ENCODE measurements at places on chromosomes 5 and 9.

DNA sequence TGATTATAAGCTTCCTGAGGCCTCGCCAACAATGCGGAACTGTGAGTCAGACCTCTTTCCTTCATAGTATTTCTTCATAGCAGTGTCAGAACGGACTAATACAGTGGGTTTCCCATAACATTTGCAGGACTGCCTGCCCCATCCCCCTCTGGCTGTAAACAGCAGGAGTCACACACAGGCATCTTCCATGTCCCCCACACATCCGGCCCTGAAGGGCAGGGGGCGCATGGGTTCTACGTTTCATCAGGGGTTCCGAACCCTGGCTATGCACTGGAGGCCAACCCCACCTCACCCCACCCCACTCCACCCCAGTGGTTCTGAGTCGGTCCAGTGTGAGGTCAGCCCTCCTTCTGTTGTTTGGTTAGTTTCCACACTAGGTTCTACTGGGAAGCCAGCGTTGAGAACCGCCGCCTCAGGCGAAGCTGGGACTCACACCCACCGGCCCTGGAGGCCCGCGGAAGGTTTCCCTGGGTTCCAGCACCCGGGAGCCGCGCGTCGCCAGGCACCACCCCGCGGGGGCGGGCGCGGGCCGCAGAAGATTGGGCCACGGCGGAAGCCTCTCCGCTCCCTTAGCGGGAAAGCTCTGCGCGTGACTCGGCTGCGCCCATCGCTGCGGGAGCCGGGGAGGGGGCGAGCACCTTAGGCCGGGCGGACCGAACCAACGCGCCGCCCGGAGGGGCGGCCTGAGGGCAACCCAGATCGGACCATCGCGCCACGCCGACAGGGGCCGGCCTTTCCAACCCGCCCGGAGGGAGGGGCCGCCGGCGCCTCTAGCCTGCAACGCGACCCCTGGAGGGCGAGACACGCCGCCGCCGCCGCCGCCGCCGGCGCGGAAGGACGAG is at the start of gene RUSC2:
Gene RUSC2 (plus strand): TSS at position 799 of the 842 bp plus-strand sequence. CDS start 56,411 bp downstream, outside the sequence.
- peak; percentile 82 for DNase-seq

DNA sequence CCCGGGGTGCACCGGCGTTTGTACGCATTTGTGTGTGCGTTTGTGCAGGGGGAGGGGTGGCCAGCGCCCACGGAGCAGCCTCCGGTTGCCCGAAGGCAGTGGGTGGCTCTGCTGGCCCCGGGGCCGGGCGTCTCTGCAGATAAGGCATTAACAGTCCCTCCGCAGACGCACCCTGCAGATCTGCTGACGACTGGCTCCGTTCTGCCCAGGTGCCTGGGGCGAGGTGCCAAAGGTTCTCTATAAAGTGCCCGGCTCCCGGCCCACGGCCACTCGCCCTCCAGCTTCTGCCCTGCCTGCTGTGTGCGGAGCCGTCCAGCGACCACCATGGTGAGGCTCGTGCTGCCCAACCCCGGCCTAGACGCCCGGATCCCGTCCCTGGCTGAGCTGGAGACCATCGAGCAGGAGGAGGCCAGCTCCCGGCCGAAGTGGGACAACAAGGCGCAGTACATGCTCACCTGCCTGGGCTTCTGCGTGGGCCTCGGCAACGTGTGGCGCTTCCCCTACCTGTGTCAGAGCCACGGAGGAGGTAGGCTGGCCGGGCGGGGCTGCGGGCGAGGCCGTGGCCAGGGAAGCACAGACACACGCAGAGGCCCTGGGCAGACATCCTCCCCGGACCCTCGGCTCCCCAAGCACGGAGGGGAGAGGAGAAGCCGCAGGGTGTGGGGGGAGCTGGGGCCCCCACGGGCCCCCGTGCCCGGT is at the start of gene SLC6A19:
Gene SLC6A19 (plus strand): TSS at position 269 of the 699 bp plus-strand sequence. CDS start 56 bp downstream, at position 325.
- DNase-seq: no peak

DNA sequence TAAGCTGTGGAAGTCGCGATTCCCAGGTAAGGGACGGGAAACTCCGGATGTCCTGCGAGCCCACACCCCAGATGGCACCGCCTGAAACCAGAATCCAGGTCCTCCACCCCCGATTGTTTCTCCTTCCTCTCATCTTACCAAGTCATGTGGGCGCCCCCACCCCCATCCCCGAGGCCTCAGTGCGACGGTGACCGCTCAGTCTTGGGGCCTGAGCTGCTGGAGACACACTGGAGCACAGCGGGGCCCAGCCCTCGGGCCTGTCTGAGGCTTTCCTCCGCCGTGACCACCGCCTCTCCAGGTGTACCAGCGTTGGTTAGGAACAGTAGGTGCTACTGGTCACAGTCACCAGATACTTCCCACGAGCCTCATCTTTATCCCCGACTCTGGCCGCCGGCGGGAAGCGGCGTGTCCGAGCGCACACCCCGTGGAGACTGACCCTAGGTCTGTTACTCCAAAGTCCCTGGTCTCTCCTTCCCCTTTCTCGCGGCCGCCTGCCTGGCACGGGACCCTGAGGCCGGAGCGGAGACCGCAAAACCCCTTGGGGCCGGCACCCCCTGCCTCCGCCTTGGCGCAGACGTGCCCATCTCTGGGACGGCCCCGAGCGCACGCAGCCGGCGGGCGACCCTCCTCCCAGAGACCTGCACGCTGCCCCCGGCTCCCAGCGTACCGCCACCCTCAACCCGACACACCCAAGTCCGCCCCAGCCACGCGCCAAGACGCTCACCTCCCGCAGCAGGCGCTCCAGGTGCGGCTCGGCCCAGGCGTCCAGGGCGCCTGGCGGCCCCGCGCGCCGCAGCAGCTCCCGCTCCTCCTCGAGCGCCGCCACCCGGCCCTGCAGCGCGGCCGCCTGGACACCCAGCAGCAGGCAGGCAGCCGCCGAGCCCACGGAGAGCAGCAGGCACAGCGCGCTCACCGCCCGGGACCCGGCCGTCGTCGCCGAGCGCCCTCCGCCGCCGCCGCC is 733 bp downstream of the COL23A1 start:
- DNase-seq: no peak

DNA sequence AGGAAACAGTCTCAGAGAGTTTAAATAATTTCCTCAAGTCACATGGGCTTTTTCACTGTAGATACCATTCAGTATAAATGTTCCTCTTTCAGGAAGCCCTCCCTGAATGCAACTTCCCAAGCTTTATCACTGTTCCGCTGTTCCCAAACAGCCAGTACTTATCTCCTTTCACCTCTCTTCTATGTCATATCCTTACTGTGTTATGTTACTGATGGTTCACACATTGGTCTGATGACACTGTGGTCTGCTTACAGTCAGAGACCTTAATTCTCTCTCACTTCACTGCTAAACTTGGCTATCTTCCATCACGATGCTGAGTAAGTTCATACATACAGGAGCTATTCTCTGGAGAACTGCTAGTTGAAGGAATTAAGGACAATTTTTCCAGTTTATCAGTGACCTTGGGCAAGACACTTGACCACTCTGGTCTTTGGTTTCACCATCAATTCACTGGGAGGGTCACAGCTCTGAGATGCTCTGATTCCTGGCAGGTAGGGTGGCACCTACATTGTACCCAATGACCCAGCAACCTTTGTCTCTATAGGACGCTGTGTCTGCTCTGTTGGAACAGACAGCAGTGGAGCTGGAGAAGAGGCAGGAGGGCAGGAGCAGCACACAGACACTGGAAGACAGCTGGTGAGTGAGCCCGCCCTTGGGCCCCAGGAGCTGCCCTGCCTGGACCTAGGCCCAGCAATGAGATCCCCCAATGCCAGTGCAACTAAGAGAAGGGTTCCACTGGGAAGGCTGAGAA is 42.1 kb upstream of the RARS1 start:
- no peak for DNase-seq

GRCh38 chr9:22055090-22055489 is 46.0 kb upstream of the CDKN2B start:
- DNase-seq: no peak

DNA sequence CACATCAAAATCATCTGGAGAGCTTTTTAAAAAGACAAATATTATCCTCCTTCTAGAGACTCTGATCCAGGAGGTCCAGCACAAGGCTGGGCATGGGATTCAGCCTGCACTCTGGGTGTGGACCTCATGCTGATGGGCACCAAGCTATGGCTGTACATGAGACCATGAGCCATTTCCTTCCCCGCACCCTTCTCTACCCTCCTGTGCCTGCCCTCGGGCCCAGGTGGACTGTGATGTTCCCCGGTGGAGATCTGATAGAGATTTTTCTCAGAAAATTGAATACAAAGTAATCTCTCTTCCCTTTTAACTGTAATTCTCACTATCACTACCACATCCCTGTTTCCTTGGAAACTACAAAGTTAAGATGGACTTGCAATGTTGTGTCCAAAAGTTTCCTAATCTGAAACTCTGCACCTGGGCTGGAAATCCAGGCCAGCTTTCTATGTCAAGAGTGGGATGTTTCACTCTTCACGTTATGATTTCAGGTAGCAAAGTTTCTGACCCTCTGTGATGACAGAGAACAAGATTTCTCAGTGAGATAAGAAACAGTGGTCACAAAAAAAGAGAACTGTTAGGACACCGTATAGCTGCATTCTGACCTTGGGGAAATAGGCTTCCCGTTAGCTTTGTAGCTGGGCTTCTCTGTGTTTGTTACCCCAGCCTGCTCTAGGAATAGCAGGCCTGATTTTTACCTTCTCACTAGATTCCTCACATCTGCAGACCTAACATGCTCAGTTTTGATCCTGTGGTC is 11.5 kb downstream of the SFXN1 start:
- DNase-seq: no peak

DNA sequence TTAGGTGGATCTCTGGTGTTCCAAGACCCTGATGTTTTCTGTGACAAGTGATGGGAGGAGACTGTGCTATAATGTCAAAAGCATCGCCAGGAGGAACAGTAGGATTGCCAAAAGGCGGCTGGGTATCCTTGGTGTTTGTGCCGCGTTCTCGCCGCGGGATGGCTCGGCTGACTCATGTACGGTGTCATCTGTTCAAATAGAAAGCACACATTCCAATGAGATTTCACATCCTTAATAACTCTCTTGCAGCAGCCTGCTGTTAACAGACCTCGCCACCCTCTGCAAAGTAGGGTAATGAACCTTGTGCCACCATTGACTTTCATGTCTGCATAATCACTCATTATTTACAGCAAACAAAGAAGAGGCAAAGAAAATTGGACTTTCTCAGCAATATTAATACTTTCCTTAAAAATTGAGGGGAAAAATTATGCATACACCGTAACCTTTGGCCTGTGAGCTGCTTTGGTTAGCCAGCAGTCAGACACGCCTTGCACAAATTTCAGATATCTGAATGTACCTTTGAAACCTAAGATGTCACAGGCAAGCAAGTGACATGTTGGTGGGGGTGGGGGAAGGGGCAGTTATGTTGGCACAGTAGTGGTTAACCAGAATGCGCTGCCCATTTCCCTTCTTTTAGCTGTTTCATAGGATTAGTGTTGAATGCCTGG is 289.4 kb downstream of the EFNA5 start:
- no peak for DNase-seq

- no peak for DNase-seq
Measured at GRCh38 chr9:137313956-137314560, 12.0 kb upstream of the NRARP start.

- DNase-seq: no peak
Measured at GRCh38 chr9:109908459-109909390, 128.7 kb downstream of the PALM2AKAP2 start.

DNA sequence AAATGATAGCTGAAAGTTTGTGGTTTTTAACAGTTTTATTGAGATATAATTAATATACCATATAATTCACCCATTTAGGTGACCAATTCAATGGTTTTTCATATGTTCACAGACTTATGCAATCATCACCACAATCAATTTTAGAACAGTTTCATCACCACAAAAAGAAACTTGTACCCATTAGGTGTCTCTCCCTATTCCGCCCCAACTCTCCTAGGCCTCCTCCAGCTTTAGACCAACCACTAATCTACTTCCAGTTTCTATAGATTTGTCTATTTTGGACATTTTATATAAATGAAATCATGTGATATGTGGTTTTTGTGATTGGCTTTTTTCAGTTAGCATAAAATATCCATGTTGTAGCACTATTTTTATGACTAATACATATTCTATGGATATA is 38.6 kb downstream of the YTHDC2 start:
- no peak for DNase-seq

DNA sequence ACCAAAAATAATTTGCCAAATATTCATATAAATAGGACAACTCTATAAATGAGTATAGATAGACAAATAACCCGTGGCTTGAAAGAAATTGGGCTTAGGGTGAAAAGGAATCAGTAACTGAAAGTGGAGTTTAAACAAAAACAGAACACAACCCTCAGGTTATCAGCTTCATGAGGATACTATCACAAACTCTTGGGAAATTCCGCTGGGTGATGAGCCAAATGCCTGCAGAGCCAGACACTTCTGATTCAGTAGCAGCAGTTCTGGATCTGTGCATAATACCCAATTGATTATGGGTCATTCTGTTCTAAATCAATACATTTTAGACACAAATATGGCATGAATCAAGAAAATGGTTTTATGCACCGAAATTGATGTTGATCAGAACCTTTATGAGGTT is 72.4 kb downstream of the CAMK4 start:
- no peak for DNase-seq

DNA sequence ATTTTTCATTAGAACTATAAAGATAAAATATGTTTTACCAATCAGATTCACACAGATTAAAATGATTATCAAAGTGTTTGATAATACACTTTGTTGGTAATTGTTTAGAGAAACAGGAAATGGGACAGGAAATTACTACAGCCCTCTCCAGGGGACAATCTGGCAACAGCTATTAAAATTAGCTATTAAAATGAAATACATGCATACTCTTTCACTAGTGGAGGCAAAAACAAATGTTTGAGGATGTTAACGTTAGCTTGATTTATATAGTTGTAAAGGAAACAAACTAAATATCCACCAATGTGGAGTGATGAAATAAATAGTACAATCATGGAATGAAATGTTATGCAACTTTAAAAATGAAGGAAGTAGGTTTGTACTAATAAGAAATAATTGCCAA is 53.7 kb downstream of the TARS1 start:
- DNase-seq: no peak
